ENCODE measurements at places on chromosomes 7 and 10. TPM values are rescaled to one million over a fixed set of nuclear protein-coding genes. Genes with fewer than 3 reads are reported as not detected.

DNA sequence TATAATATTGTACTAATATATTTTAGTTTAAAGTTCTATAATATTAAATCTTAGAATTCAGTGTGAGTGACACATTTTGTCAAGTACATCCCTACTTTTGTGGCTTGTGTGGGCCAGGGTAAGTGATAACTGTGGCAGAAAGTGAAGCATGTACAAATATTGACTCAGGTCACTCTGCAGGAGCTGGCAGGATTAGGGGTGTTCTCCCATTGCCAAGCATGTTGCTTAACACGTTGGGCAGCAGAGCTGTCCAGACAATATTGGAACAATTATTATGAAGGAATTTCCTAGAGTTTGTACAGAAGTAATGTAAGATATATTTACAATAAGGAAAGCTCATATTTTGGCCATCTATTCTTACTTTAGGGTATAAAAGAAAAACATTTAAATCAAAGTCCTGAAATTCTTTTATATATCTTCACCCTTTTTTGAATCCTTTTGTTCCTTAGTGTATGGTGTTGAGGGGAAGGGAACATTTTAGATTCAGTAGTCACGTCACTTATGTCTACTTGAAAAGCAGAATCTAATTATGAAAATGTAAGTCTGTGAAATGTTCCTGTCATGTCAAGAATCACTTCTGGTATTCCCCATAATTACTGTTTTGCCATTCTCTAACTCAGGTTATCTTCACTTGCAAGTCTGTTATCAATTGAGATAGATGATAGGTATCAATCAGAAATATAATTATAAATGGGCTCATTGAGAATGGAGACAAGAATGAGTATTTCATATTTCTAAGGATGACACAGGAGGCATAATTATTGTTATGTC, 4.0 kb downstream of the HDAC9 start:
- H3K27me3 ChIP-seq: no peaks in the 10 kb centered on the region
- no peaks in the 10 kb centered on the region for H3K36me3 ChIP-seq
- H3K27ac ChIP-seq: no peak overlapping the region
- H3K4me3 ChIP-seq: no peak overlapping the region
- DNase-seq: peak; percentile 9
- H3K4me1 ChIP-seq: peaks cover 52% of the 10 kb centered on the region

DNA sequence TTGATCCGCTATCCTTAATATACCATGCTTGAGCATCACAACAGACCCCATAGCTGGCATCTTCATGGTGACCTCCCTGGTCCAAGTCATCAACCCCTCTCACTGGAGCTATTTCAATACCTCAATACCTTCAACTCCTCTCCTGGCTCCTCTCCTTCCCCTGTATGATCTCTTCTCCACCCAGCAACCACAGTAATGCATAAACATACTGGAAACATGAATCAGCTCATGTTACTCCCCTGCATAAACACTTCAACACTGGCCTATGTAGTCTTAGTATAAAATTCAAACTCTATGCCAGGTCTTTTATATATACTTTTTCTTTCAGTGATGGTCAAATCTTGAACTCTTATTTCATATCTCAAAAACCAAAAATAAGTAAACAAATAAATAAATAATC, 31.8 kb upstream of the TMEM273 start:
- no peak overlapping the region for H3K4me3 ChIP-seq
- no peak for DNase-seq
- no peak overlapping the region for H3K27ac ChIP-seq
- H3K27me3 ChIP-seq: no peaks in the 10 kb centered on the region
- no peaks in the 10 kb centered on the region for H3K4me1 ChIP-seq

GRCh38 chr7:696426-696811, 30.1 kb upstream of the DNAAF5 start:
- H3K36me3 ChIP-seq: no peaks in the 10 kb centered on the region
- peak overlapping the region; percentile 46 for H3K27ac ChIP-seq
- H3K4me3 ChIP-seq: no peak overlapping the region
- no peak for DNase-seq
- peaks cover 5% of the 10 kb centered on the region for H3K4me1 ChIP-seq

GRCh38 chr7:41887416-41887815, 184.5 kb upstream of the INHBA start:
- DNase-seq: no peak
- peaks cover 18% of the 10 kb centered on the region for H3K27me3 ChIP-seq
- H3K27ac ChIP-seq: no peak overlapping the region
- H3K4me1 ChIP-seq: peaks cover 28% of the 10 kb centered on the region

- H3K36me3 ChIP-seq: no peaks in the 10 kb centered on the region
- H3K27me3 ChIP-seq: no peaks in the 10 kb centered on the region
- H3K27ac ChIP-seq: peak overlapping the region; percentile 92
- no peaks in the 10 kb centered on the region for H3K4me1 ChIP-seq
Measured at GRCh38 chr10:11165591-11166543, 148.2 kb downstream of the CELF2 start.

GRCh38 chr10:110764793-110765512, 106.8 kb upstream of the PDCD4 start:
- H3K4me3 ChIP-seq: peak overlapping the region; percentile 42
- no peaks in the 10 kb centered on the region for H3K36me3 ChIP-seq
- no peak for DNase-seq
- no peaks in the 10 kb centered on the region for H3K27me3 ChIP-seq
- H3K27ac ChIP-seq: peak overlapping the region; percentile 66

GRCh38 chr7:99270702-99271101, 1.9 kb upstream of the MYH16 start:
- no peak overlapping the region for H3K27ac ChIP-seq
- H3K36me3 ChIP-seq: no peaks in the 10 kb centered on the region
- no peak overlapping the region for H3K4me3 ChIP-seq
- H3K4me1 ChIP-seq: no peaks in the 10 kb centered on the region

- no peak overlapping the region for H3K27ac ChIP-seq
- no peaks in the 10 kb centered on the region for H3K27me3 ChIP-seq
- DNase-seq: no peak
- no peaks in the 10 kb centered on the region for H3K36me3 ChIP-seq
- no peak overlapping the region for H3K4me3 ChIP-seq
Measured at GRCh38 chr7:64849250-64849923, 53.7 kb upstream of the ZNF273 start.

DNA sequence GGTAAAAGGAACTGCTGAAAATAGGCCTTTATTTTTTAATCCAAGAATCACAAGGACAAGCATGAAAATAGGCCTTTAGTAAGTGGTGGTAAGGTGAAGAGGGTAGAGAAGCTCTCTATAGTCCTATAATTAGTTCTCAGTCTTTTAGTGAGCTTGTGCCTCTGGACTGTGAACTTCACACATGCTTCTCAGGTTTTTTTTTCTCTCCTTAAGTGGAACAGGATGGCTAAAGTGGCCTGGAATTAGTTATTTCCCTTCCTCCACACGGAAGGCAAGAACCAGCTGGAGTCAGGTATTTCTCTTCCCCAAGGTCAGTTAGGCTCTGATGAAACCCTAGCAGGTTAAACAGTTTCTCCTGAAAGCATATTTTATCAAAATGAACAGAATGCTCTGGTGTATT, 203.0 kb upstream of the MINDY3 start:
- no peak for DNase-seq
- H3K4me3 ChIP-seq: no peak overlapping the region
- H3K27ac ChIP-seq: no peak overlapping the region

DNA sequence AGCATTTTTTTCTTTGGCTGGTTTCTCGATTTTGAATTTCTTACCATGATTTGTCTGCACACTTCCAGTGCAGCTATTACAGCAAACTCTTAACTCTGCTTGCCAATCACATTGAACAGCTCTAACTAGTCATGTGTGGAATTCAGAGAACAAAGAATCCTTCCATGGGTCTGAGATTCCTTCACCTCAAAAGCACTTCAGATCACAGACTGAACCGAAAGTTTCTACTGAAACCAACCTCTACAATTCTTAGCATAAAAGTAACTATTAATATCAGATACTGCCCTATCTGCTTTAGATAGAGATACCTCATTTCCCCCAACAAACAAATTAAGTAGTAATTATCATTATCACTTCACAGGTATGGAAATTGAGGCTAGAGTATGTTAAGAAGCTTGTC, 56.5 kb upstream of the SP4 start:
- H3K27me3 ChIP-seq: peaks cover 3% of the 10 kb centered on the region
- no peak for DNase-seq
- H3K27ac ChIP-seq: no peak overlapping the region

GRCh38 chr7:80082213-80082612, 52.4 kb upstream of the GNAI1 start:
- DNase-seq: no peak
- no peak overlapping the region for H3K27ac ChIP-seq
- H3K4me1 ChIP-seq: no peaks in the 10 kb centered on the region
- H3K27me3 ChIP-seq: no peaks in the 10 kb centered on the region
- H3K36me3 ChIP-seq: no peaks in the 10 kb centered on the region
- no peak overlapping the region for H3K4me3 ChIP-seq

GRCh38 chr7:117248829-117249228, 74.0 kb downstream of the WNT2 start:
- no peaks in the 10 kb centered on the region for H3K4me1 ChIP-seq
- H3K27ac ChIP-seq: no peak overlapping the region
- no peak for DNase-seq
- H3K27me3 ChIP-seq: no peaks in the 10 kb centered on the region
- H3K36me3 ChIP-seq: no peaks in the 10 kb centered on the region
- H3K4me3 ChIP-seq: no peak overlapping the region

DNA sequence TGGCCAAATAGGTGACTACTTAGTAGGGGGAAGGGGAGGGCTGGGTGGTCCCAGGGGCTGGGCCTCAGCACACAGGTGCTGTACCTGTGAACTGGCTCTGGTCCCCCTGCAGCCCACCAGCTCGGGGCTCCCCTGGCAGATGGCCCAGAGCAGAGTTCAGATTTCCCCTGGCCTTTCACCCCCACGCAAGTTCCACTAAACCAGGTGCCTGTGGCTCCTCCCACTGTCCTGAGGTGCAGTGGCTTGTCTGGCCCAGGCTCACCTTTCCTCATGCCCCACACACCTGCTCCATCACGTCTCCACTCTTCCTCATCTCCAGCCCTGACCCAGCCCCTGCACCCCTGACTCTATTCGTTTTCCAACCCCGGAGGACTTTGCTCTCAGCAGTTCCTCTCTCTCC, 47.3 kb upstream of the OPALIN start:
- H3K27ac ChIP-seq: no peak overlapping the region
- H3K27me3 ChIP-seq: no peaks in the 10 kb centered on the region
- no peaks in the 10 kb centered on the region for H3K4me1 ChIP-seq
- DNase-seq: no peak

- no peaks in the 10 kb centered on the region for H3K4me1 ChIP-seq
- DNase-seq: no peak
- no peak overlapping the region for H3K27ac ChIP-seq
- H3K27me3 ChIP-seq: no peaks in the 10 kb centered on the region
- H3K4me3 ChIP-seq: no peak overlapping the region
Measured at GRCh38 chr10:23630376-23630775, 191.5 kb downstream of the OTUD1 start.

- no peak overlapping the region for H3K4me3 ChIP-seq
- H3K36me3 ChIP-seq: no peaks in the 10 kb centered on the region
- peaks cover 27% of the 10 kb centered on the region for H3K4me1 ChIP-seq
- H3K27me3 ChIP-seq: no peaks in the 10 kb centered on the region
- no peak for DNase-seq
Measured at GRCh38 chr10:103840740-103841070, 14.7 kb downstream of the SH3PXD2A start.

DNA sequence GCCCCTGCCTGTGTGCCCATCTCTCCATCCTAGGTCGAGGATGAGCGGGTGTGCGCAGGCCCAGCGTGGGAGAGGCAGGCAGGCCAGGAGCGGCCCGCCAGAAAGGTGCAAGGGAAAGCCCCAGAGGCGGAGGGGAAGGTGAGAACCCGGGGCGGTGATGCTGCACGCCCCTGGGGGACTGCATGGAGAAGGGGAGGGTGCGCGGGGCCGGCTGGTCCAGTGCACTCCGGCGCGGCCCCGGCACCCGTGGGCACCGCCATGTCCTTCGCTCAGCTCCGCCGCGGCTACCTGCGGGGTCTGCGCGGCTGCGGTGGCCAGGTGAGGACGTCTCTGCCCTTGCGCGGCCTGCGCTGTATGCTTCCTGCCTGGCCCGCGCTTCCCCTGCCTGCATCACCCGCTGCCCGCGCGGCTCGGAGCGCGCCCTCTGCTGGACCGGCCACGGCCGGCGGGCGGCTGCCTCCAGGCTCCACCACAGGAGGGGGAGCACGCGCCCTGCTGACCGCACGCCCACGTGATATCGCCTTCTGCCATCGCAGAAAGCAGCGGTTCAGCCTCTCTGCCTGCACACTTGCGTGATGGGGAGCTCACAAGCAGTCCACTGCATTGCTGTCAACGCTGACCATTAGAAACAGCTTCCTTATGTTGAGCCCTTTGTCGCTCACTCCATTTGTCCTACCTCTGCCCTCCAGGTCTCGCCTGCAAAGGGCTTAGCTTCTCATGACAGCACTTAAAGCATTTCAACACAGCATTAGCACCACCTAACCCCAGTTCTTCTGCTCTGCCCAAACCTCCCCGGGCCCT, 73.9 kb downstream of the CXCL12 start:
- H3K27ac ChIP-seq: peak overlapping the region; percentile 46
- H3K36me3 ChIP-seq: no peaks in the 10 kb centered on the region
- peaks cover 12% of the 10 kb centered on the region for H3K4me1 ChIP-seq
- DNase-seq: peak; percentile 91
- H3K27me3 ChIP-seq: no peaks in the 10 kb centered on the region

DNA sequence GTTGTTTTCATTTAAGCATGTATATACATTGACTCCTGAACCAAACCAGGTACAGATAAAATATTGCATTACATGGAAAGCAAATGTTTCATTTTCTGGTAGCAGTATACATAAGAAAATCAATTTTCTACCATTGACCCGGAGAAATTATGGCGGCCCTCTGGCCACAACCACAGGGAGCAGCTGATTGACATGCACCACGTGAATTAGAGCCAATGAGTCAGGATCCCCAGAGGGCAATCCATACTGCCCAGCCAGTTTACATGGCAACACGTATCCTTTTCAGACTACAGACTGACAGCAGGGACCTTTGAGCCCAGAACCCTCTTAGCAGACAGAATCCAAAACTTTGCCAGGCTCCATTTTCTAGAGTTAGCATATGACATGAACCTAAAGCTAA, 272.2 kb upstream of the NEBL start:
- no peak for DNase-seq
- H3K4me1 ChIP-seq: peaks cover 3% of the 10 kb centered on the region
- H3K27me3 ChIP-seq: peaks cover 26% of the 10 kb centered on the region

- H3K4me1 ChIP-seq: peaks cover 13% of the 10 kb centered on the region
- no peak for DNase-seq
- H3K27ac ChIP-seq: peak overlapping the region; percentile 66
- no peak overlapping the region for H3K4me3 ChIP-seq
- H3K27me3 ChIP-seq: no peaks in the 10 kb centered on the region
Measured at GRCh38 chr10:91023700-91024398, 103.0 kb upstream of the ANKRD1 start.

CDHR3 gene
- 1.2 TPM for total RNA-seq

LRRC17 gene
- 3.1 TPM for total RNA-seq

PTEN gene
- 53.3 TPM for total RNA-seq

LIPJ gene
- not detected for total RNA-seq

FEZF1 gene
- total RNA-seq: not detected

MTG1 gene
- 20.3 TPM for total RNA-seq

FERD3L gene
- total RNA-seq: not detected

TMEM130 gene
- not detected for total RNA-seq

CCDC136 gene
- total RNA-seq: 8.3 TPM
